CD4-positive, alpha-beta T cell treated with Interleukin-4 for 4 hours (primary cell): ENCODE measurements at places on chromosomes 1 and 21.

DNA sequence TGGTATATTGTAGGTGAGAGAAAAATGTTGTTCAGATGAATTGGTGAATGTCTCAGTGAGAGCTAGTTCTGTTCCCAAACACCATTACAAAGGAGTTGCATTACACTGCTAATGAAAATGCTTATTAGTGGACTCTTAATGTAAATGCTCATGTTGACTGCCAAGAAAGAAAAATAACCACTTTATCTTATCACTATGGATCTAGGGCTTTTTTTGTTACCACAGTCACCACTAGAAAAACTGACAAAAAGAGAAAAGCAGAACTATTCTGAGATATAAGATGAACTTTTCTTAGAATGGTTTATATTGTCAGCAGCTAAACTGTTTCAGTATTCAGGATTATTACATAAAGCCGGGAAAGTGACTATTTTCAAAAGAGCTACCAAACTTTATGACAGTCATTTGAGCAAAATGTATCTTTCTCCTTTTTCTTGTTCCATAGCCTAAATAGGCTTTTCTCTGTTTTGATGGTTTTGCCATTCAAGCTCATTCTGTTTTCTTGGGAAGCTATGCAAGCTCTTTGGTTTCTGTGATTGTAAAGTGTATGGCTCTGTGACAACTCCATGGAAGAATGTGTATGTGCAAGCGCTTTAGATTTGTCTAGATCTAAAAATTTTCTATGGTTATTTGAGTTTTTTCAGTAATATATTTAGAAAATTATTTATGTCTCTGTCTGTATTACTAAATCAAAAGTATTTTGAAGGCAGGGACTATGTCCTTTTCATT lies 64.2 kb upstream of the DPH5 start:
- DNase-seq: no peak

DNA sequence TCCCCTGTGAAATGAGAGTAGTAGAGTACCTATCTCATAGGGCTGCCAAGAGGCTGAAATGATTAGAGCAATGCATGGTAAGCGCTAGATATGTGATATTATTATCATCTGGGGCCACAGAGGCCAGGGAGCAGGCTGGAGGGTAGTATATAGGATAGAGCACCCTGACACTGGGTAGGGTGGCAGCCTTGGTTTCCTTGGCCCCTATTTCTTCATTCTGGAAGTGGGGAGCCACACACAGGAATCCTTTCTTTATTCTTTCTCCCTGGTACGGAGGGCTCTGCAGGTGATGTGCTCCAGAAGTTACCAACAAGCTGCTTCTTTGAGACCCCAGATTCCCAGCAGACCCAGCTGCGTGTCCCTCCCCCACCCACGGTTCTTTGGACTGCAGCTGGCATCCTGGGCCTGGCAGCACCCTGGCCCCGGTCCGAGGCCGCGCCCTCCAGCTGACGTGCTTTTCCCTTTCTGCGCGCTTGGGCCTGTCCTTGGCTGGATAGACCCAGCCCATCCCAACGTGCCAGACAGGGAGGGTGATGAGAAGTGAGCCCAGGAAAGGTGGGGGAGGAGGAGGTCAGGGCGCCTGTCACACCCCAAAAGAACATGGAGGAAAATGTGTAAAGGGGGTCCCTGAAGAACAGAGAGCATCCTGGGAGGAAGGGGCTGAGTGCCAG lies 18.2 kb downstream of the INAVA start:
- no peak for DNase-seq

DNA sequence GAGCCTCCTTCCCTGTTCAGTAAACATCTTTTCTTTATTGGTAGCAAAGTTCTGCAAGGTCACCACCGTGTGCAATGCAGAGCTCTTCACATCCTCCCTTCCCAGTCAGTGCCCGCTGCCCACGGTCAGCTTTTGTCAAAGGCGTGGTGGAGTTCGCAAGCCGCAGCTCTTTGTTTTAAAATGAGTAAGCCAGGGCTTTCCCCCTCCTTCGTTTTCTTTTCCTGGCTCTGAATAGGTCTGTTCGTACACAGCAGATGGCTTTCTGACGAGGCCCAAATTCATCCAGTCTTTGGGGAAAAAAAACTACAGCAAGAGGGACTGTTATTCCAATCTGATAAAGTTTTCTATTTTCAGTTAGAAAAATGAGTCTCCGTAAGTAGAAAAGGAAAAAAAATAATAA lies 153.2 kb downstream of the LRIG2 start:
- no peak for DNase-seq

GRCh38 chr1:244076740-244077139 lies 25.7 kb downstream of the ZBTB18 start:
- no peak for DNase-seq

- DNase-seq: no peak
Observed at GRCh38 chr1:192797891-192798290, 10.9 kb upstream of the RGS2 start.

DNA sequence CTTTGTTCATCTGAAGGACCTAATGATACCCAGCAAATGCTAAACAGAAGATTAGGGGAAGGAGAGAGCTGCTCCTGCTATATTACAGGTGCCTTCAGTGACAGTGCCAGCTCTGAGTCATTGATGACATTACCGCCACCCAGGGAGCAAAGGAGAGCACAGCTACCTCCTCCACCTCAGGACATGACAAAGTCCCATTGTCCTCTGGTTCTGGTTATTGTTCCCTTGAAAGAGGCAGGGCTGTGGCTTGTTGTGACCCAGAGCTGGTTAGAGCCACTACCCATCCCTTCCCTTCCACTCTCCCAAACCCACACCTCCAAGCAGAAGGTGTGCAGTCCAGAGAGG lies 363.5 kb upstream of the DUSP10 start:
- no peak for DNase-seq

- DNase-seq: no peak
Observed at GRCh38 chr1:46607345-46608130, 3.5 kb upstream of the MKNK1 start.

GRCh38 chr21:44654576-44655175 lies at the start of gene KRTAP12-4:
Gene KRTAP12-4, minus strand, starts transcription at chr21:44654659. Its CDS starts 45 bp downstream, at chr21:44654614.
- no peak for DNase-seq

- no peak for DNase-seq
Observed at GRCh38 chr1:85801520-85801919, 93.3 kb upstream of the ZNHIT6 start.

- no peak for DNase-seq
Observed at GRCh38 chr1:238779716-238780115, 606.7 kb upstream of the CHRM3 start.

- peak; percentile 28 for DNase-seq
Observed at GRCh38 chr1:205430696-205431305, 8.9 kb upstream of the LEMD1 start.

- no peak for DNase-seq
Observed at GRCh38 chr1:56797065-56797685, 22.0 kb downstream of the FYB2 start.

GRCh38 chr1:23126200-23126599 lies 42.5 kb downstream of the LUZP1 start:
- no peak for DNase-seq

DNA sequence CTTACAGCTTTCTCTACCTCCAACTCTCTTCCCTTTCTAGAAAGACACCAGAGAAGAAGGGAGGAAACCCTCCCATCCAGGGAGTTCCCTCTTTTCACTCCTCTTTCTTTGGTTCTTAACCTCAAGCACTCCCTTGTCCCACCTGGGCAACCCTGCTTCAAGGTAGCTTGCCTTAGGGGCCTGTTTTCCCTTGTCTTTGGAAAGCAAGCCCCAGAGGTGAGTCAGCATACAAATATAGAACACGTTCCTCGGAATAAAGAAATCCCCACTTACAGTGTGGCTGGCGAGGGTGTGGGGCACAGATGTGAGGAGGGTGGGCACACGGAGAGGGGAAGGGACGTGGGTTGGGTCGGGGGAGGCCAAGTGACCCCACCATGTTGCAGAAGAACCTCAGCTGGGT lies 26.1 kb upstream of the KCNE2 start:
- DNase-seq: no peak

GRCh38 chr1:2589431-2590232 lies 3.1 kb downstream of the PRXL2B start:
- no peak for DNase-seq

DNA sequence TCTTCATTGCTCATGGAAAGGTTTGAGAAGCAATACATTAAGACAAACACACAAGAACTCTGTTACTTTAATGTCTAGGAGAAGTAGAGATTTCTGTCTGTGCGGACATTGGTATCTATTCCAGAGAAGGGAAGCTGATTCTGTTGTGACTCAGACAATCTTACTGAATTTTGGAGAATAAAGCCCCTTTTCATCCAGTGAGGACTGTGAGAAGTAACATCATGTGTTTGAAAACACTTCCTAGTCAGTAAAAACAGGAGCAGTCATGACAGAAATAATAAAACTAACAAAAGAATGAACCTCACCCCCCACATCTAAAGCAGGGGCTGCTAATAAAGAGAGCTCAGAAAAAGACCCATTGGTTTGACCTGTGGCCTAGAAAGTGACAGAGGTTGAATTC lies 46.6 kb downstream of the NEK7 start:
- DNase-seq: no peak
